ENCODE measurements at places on chromosomes 5 and 9. TPM values are rescaled to one million over a fixed set of nuclear protein-coding genes. Genes with fewer than 3 reads are reported as not detected.

Gene SLC36A3
- not detected for total RNA-seq

Gene PCDHB9
- 0.44 TPM for total RNA-seq

Gene CCDC152
- total RNA-seq: 3.8 TPM

Gene ABCA1
- total RNA-seq: 43.2 TPM

Gene PLAC8L1
- 0.40 TPM for total RNA-seq

Gene GLRA1
- total RNA-seq: not detected

Gene RNF208
- total RNA-seq: 0.40 TPM

Gene WDR38
- not detected for total RNA-seq

Gene ZNF366
- total RNA-seq: 0.06 TPM

Gene HTR4
- 5.7 TPM for total RNA-seq

Gene ZDHHC11
- total RNA-seq: 5.9 TPM

Gene MAMDC2
- 2.6 TPM for total RNA-seq

Gene UBTD2
- total RNA-seq: 16.0 TPM

Gene CATSPER3
- 0.25 TPM for total RNA-seq

Gene PAEP
- not detected for total RNA-seq

Gene RUFY1
- total RNA-seq: 90.4 TPM

Gene ADCY2
- under 0.01 TPM for total RNA-seq

Gene PARP8
- 17.3 TPM for total RNA-seq

Gene ZNF454
- total RNA-seq: 1.1 TPM

Gene ARHGEF28
- 18.7 TPM for total RNA-seq

Gene CTXN3
- total RNA-seq: not detected

Gene N4BP3
- total RNA-seq: 1.5 TPM

Gene ABO
- not detected for total RNA-seq

Gene GMCL2
- total RNA-seq: not detected

Gene EQTN
- not detected for total RNA-seq

Gene PAIP2
- total RNA-seq: 54.9 TPM

Gene LECT2
- total RNA-seq: not detected

Gene INSL6
- total RNA-seq: not detected

Gene SH3GL2
- total RNA-seq: not detected

Gene JAKMIP2
- total RNA-seq: 0.92 TPM

Gene MSX2
- total RNA-seq: 0.50 TPM

Gene IL13
- total RNA-seq: not detected

Gene CCL28
- 1.6 TPM for total RNA-seq

Gene CEL
- 0.19 TPM for total RNA-seq

Gene SPATA31D4
- total RNA-seq: not detected

Gene SMARCA2
- 73.5 TPM for total RNA-seq

Gene PCDHGA11
- total RNA-seq: 11.0 TPM

Gene ITGA1
- 136 TPM for total RNA-seq

Gene PCDHB6
- total RNA-seq: 0.37 TPM
